NCI-H226 (cell line): ENCODE measurements at places on chromosomes 2 and 18.

- DNase-seq = no peak
These were observed 1.1 kb downstream of the ARHGAP28 start for GRCh38 chr18:6730416-6731221.

GRCh38 chr2:174902506-174903263 is 102.5 kb downstream of the CHN1 start:
- DNase-seq = no peak

DNA sequence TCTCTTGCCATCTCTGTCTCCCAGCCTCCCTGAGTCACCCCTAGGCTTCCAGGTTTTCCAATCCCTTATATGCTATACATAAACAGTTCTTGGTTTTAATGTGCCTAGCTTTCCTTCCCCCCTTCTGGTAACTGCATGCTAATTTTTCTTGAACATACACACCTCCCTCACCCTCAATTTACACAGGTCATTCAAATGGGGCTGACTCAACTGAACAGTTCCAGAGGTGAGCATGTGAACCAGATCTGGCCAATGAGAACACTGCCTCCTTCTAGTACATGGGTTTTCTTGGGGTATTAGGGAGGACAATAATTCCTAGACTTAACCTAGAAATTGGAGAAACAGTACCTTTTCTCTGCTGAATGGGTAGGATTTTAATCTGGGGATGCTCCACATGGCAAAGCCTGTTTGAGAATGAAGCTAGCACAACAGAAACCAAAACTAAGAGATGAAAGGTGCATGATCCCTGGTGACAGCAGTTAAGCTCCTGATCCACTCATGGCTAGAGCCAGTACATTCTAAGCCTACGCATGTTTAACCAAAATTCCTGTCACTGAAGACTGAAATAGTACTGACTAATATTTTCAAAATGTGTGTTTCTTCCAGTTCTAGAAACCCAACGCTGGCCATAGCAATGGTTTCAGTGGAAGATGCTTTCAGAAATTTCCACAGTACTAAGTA is 11.8 kb downstream of the SLC25A12 start:
- no peak for DNase-seq

DNA sequence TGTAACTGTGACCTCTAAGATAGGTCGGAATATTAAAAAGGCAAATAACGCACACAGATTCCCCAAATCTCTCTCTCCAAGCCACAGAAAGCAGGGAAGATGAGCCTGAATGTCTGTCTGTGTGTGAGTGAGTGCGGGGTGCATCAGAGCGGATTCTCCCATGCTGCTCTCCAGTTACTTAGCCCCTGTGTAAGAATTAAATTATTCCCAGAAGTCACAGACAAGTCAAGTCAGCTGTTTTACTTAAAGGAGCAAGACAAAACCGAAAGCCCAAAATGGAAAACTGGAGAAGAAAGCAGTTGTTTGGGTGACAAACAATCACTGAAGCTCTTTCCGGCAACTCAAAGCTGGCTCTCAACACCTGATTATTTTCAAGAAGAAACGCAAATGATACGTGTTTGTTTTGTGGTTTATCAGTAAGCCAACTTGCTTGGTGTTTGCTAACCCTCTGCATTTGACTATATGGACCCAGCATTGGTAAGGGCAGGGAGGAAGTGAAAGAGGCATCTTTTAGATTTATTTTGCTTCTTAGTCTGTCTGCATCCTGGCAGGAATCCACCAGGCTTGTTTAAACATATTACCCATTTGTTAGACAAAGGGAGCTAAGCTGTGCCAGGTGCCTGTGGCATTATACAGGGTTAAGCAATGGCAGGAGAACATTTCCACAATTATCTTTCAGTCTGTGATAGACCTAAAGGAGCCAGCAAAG is 121.5 kb upstream of the CREB1 start:
- DNase-seq = peak; percentile 40

- DNase-seq = no peak
These were observed 60.3 kb downstream of the LONRF2 start for GRCh38 chr2:100262046-100262445.

- DNase-seq = peak; percentile 61
These were observed 90.9 kb upstream of the SETBP1 start for GRCh38 chr18:44589693-44590355.

GRCh38 chr2:96205888-96206287 is 2.7 kb downstream of the STARD7 start:
- DNase-seq = peak; percentile 44

GRCh38 chr2:96340493-96341414 is 5.2 kb downstream of the NCAPH start:
- peak; percentile 78 for DNase-seq

DNA sequence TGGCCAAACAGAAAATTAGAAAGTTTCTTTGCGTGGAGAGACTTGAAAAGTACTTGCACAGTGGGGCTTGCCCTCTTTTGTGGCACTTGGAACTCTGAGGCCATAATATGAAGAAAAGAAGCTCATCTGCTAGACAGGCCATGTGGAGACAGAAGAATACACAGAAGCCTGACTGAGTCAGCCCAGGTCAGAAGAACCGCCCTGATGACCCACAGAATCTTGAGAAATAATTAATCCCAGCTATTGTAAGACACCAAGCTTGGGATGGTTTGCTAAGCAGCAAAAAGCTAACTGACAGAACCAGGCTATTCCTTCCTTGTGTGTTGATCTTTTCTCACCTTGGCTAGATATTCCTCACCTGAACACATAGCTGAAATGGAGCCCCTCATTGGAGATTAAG is 33.7 kb downstream of the G6PC2 start:
- DNase-seq = no peak

DNA sequence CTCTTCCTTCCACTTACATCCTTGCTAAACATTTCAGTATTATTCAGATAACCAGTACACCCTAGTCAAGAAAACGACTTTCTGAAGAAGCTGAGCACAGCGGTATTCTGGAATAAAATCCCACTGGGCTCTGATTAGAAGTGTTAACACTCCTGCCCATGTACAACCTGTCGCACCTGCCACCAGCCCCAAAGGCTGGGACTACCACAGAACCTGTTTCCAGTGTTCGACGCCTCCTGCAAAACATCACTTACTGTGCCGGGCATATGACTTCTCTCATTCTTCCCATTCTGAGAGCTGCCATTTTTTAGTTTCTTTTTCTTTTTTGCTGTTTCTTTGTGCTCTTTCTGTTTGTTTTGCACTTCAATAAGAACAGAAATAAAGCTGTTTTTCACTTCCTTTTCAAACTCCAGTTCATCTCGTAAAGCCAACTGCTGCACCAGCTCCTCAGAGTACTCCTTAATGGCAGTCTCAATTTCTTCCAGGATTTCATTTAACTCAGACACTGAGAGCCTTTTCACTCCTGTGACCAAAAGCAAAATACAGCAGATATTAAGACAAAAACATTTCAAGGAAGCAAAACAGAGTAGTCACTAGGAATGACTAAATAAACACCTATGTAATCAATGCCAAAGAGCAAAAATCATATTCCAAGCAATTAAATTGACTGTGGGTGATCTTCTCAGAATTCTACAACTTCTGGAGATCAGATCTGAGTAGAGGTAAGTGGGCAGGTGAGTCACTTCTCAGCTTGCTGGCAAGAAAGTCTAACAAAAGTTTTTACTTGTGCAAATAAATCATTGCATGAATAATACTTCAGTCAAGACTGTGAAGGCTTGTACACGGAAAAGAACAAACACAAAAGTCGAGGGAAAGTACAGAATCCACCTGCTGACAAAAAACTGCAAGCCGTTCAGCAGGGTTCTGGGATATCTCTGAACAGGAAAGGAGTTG is 19.3 kb downstream of the FEZ2 start:
- no peak for DNase-seq

GRCh38 chr2:132468821-132469675 is 52.4 kb downstream of the GPR39 start:
- DNase-seq = no peak

- no peak for DNase-seq
These were observed 11.8 kb downstream of the CHPF start for GRCh38 chr2:219531639-219532377.

GRCh38 chr2:238863749-238864206 is 15.9 kb downstream of the TWIST2 start:
- no peak for DNase-seq

DNA sequence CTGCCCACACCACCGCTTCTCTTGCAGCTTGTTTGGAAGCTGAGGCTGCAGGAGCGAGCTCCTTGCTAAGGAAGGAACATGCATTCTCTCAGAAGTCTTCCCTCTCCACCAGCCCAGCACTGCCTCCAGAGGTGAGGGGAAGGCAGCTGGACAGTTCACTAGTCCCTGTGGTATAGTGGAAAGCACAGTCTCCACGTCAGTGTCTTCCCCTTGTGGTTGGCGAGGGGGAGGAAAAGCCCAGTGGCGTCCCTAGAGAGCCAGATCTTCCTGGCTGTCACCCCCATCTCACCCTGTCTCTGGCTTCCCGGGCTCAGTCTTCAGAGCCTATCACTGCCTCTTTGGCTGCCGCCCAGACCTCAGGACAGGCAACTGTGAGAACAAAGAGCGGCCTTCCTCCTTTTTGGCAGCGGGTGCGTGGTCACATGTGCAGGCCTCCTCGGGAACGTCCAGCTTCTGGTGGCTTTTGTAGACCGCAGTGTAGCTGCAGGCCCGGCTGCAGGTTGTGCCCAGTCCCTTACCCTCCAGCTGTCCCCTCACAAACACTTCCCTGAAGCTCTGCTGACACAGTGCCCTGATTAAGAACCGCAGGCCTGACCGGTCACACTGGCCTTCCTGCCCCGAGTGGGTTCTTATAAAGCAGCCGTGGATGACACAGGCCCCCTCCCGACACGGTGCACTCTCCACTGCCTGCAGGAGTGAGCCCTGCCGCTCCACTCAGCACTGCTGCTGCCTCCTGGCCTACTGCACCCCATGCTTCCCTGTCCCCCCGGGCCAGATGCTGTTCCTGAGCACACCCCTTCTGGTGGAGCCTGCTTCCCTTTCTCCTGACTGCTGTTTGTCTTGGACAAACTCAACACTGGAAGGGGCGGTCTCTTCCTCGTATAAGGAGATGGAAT is 90.9 kb downstream of the RNF144A start:
- no peak for DNase-seq
